Activated CD8-positive, alpha-beta memory T cell treated with anti-CD3 and anti-CD28 coated beads for 48 hours (primary cell): ENCODE measurements at places on chromosomes 2 and 18.

DNA sequence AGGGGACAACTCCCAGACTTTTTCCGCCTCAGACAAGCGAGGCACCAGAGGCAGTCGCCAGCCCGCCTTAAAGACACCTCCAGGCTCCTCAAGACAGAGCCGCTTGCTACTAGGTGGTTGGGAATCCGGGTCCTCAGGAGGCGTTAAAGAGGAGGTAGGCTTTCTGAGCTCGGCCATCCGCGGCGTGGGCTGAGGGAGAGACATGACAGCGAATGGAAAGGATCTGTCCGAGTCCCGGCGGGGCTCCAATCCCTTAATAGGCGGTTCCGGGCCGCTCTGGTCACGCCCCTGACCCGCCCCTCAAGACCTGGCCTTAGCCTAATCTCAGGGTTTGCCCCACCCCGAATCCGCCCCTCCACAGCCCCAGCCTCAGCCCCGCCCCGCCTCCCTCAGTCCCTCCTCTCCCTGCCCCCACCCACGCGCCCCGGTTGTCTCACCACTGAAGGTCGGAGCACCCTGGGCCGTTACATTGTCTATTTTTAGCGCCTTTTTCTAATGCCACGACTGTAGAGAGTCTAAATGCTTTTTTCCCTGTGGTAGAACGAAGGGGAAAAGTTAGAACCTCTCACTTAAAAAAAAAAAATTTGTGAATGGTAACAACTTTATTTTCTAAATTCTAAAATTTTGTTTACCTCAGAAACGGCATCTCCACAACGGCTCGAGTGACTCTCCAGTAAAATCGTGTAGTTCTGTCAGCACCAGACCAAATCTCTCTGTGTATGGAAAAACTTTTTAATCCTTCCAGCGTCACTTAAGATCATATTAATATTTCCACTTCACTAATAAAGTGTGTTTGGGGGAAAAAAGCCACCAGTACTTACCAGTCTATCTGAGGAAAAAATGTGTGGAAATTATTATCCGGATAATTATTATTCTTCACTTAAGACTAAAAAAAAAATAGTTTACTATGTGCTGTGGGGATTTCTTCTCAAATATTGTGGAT is at the start of gene RAD51AP2:
Gene RAD51AP2 (minus strand): TSS at position 229 of the 943 bp plus-strand sequence. CDS start 25 bp downstream, at position 204.
- DNase-seq, result no peak

GRCh38 chr2:231391981-231392380 is 3.5 kb upstream of the B3GNT7 start:
- no peak for DNase-seq

GRCh38 chr2:98709535-98709934 is 21.4 kb downstream of the MGAT4A start:
- no peak for DNase-seq

GRCh38 chr18:25873833-25874232 is 216.6 kb downstream of the SS18 start:
- no peak for DNase-seq

GRCh38 chr2:71928734-71929481 is 218.8 kb downstream of the CYP26B1 start:
- no peak for DNase-seq

DNA sequence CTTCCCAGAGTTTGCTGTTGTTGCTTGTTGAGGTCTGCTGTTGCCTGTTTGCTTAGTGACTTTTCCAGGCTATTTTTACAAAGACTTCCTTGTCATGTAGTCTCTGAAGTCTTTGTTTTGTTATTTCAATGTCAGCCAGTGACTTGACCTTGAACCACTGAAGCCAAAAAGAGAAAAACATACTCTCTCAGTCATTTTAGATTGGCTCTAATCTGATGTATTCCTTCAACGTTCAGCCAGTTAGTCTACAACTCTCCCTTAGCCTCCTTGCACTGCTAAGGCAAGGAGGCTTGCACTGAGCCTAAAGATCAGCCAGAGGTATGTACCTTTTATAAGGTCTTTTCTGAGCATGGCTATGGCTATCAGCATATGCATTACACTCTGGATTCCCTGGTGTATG is 27.9 kb downstream of the KIAA1328 start:
- no peak for DNase-seq

DNA sequence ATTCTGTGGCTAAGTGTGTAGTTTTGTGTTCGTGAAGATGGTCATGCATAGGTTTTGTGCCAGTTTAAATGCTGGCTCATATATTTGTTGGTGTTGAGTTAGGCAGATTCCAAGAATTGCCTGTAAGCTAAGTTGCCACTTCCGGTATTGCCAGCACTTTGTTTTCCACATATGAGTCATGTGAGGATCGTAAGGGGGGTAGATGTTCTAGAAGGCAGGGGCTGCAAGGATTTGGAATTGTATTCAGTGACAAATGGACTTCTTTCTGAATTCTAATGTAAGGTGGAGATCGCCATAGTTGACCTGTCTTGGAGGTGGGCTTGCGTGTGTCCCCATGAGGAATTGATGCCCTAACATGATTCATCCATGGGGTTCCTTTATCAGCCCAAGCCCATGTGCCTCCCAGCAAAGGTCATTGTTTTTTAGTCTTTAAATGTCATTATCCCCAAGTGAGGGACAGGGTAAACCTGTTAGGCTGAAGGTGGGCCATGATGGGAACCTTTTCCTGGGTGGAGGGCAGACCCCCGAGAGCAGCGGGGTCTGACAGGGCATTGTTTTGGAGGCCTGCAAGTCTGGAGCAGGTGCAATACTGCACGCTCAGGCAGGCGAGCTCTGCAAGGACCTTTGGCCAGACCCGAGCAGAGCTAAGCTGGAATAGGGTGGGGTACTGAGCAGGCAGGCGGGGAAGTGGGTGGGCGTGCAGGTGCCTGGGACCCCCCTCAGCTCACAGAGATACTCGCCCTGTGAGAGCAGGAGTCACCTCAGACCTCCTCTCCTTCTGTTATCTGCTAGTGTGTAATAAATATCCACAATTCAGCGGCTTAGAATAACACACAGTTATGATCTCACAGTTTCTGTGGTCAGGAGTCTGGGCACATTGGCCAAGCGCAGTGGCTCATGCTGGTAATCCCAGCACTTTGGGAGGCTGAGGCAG is 77.4 kb downstream of the LRRFIP1 start:
- DNase-seq, result no peak

GRCh38 chr2:98583816-98584618 is 24.3 kb downstream of the COA5 start:
- no peak for DNase-seq

DNA sequence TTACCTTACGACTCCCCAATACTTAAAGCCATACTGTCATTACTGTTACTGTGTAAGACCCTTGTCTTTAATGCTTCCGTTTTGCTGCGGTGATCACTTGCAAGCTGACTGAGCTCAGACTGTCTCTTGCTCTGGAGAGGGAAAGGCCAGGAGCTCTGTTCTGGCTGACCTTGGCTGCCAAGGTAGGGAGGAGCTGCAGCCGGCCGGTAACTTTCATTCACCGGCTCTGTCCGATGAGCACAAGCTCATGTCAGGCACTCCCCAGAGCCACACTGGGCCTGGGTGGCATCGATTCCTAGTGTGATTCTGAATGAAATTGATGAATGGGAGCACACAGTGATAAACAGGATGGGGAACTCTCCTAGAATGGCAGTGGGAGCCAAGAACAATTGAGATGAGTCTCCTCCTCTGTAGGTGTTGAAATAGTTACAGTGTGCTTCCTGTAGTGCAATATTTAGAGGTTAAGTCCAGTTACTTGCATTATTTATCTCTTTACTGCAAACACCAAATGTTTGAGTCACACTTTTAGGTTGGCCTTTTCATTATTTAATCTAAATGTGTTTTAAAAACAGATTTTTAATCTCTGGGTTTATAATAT is 100.9 kb downstream of the ATP9B start:
- DNase-seq, result no peak

GRCh38 chr2:197332641-197333040 is 22.1 kb upstream of the ANKRD44 start:
- DNase-seq, result no peak

DNA sequence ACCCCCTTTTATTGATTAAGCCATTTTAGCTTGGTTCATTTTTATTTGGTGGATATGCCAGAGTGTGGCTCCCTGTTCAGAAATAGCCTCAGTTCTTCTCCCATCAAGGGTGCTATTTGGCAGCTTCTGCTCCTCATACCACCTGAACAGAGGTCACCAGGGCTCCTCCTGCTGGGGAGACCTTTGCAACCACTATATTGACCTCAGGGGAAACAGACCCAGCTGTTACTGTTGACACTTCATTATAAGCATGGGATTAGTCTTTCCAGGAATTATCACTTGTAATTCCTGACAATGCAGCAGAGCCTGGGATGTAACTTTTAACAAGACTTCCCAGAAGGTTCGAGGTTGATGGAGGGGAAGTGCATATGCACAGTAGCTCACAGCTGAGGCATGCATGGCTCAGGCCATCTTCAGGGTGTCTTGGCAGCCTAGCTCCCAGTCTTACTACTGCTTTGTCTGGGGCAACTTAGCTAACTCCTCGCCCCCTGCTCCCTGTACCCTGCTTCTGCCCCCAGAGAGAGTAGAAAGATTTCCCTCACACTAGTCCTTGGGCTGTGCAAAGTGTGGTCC is 239.4 kb upstream of the SPRED2 start:
- no peak for DNase-seq

- no peak for DNase-seq
Measured at GRCh38 chr2:173797586-173798263, 167.4 kb downstream of the SP3 start.

DNA sequence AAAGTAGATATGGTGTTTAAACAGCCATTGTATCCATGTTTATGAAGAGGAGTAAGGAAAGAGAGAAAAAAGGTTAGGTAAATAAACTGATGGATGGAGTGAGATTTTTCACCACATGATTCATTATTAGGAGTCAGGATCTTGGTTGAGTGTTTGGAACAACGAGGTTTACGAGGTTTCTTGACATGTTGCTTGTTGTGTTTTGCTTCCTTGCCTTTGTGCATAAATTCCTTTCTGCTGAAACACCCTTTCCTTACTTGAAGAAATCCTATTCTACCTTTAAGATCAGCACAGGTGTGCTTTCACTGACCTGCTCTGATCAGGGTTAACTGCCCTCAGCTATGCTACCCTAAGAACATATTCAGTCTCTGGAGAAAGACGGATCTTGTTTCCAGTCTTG is 66.6 kb downstream of the EFEMP1 start:
- no peak for DNase-seq

DNA sequence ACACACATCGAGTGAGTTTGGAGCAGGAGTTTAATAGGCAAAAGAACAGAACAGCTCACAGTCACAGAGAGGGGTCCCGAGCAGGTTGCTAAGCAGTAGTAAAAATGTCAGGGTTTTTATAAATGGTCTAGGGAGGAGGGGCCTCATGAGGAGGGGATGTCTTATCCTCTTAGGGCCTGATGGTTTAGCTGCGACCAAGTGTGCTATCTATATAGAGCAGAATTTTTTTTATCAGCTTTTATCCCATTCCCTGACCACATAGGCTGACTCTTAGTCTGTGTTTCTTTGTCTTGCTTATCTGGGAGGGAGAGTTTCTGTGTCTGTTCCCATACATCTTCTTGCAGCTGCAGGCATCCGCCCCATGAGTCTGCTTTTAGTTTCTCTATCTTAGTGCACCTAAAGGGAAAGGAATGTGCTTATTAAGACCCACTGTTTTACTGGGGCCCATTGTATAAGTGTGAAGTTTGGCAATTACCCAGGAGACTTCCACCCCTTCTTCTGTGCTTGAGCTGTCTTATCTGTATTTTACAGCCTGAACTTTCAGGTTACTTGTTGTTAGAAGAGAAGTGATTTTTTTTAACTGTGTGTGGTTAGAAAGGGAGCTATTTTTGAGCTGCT is 30.4 kb upstream of the GMCL1 start:
- DNase-seq, result no peak

GRCh38 chr2:152782171-152782570 is 63.8 kb downstream of the ARL6IP6 start:
- no peak for DNase-seq

GRCh38 chr2:124663645-124663997 is 638.5 kb downstream of the CNTNAP5 start:
- no peak for DNase-seq

DNA sequence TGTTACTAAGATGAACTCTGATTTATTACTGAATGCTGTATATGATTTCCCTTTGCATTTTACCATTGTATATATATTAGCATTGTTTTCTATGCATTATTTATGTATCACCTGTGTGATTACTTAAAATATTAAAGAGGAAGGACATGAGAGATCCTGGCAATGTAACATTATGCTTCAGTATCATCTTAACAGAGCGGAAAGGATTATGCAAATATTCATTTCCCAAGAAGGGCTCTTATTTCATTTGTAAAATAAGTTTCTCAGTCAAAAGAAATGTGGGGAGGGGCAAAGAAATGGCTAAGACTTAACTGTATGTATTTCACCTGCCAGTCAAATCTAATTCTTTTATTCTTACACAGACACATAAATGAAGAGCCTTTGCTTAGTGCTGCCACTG is 654.2 kb upstream of the PKDCC start:
- no peak for DNase-seq

- peak; percentile 26 for DNase-seq
Measured at GRCh38 chr2:106269591-106270291, 75.6 kb upstream of the UXS1 start.
